Muscle of back (tissue), 13 donors: ENCODE measurements at places on chromosomes 11 and 22.

DNA sequence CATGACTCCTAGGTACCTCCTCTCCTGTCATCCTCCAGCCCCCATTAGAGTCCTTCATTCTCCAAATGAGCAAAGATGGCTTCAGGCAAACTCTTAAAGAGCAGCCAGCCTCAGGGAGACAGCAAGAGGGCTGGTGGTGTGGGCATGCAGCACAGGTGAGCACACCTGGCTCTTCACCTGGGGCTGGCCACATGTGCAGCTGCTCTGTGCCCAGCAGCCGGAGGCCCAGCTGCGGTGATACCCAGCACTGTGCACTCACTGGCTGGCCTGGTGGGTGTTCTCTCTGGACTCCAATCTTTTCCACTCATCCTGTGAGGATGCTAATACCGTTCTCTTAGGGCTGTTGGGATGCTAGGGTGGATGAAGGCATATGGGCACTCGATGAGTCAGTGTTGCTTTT is 106.1 kb upstream of the PARVA start:
- no peak for DNase-seq

- DNase-seq: no peak
Measured at GRCh38 chr11:70319396-70320076, 49.0 kb downstream of the PPFIA1 start.

DNA sequence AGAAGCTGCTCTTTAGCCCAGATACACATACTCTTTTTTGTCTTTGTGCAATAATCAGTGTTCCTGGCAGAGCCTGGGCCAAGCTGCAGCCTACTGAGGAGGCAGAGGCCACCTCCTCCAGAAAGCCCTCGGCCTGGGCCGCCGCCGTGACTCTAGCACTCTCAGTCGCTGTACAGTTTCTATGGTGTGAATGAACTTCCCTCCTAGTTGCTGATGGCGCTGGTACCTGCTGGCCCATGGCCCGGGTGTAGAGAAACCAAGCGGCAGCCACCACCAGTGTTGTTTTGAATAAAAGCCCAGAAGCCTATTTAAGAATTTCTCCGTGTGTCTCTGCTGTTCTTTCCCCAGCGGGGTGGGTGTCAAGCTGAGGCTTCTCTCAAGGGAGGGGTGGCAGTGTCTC is 118.9 kb downstream of the CACNA1I start:
- DNase-seq: no peak

- DNase-seq: peak; percentile 82
Measured at GRCh38 chr11:131674051-131674755, 303.8 kb downstream of the NTM start.

DNA sequence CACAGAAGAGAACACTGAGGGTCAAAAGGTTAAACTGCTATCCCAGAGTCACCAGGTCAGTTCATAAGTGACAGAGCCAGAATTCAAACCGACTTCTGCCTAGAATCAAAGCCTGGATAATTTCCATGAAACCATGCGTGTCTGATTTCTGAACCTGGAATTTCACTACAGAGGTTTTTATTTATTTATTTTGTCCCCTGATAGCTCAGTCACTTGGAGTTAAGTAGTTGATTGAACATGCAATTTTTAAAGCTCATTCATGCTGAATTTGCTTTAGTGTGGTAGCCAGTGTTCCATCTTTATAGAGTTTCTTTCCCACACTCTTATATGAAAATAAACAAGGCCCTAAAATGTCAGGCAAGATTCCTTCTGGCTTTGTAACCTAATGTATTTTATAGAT is 93.2 kb downstream of the NAV2 start:
- no peak for DNase-seq

DNA sequence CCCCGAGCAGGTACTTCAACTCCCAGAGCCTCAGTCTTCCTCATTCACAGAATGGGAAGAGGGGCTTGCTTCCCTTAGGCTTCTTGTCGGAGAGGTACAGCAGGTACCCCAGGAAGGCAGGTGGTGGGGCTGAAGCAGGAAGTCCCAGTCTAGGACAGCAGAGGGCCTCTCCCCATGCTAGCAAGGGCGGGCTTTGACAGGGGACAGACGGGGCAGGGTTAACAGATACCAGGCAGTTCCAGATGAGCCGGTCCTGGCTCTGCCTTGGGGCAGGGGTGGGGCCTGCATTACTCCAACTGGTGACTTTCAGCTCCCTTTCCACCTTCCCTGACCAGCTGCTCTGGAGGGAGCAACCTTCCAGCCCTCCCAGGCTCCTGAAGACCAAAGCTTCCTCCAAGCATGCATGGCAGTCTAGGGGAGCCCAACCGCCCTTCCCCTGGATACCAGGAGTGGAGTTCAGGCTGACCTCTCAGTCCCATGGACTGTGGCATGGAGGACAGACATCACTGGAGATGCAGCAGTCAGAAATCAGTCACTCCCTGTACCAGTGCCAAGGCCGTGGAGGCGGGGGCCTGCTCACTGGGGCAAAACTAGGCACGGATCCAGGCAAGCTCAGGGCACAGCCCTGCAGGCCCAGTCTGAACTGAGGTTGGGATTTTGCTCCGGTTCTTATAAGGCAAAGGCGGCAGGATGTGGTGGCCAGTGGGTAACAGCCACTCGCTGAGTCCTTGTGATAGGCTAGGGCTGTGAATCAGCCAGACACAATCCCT is 60.5 kb downstream of the NAT10 start:
- no peak for DNase-seq

DNA sequence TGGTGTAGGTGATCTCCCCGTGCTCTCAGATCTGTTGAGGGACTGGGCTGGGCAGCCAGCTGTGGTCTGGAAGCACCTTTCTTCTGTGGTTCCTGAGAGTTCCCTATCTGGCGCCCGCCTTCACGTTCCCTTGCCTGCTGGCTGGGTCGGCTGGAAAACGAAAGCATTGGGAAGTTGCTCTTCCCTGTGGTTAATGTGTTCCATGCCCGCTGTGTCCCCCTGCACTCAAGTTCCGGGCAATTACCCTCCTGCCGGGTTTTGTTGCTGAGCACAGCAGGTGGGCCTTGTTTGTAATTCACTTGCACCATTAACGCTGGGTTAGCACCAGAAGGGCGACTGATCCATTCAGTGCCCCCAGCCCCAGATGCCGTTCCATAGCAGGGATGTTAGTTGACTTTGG is 134.1 kb downstream of the GRIK4 start:
- no peak for DNase-seq

DNA sequence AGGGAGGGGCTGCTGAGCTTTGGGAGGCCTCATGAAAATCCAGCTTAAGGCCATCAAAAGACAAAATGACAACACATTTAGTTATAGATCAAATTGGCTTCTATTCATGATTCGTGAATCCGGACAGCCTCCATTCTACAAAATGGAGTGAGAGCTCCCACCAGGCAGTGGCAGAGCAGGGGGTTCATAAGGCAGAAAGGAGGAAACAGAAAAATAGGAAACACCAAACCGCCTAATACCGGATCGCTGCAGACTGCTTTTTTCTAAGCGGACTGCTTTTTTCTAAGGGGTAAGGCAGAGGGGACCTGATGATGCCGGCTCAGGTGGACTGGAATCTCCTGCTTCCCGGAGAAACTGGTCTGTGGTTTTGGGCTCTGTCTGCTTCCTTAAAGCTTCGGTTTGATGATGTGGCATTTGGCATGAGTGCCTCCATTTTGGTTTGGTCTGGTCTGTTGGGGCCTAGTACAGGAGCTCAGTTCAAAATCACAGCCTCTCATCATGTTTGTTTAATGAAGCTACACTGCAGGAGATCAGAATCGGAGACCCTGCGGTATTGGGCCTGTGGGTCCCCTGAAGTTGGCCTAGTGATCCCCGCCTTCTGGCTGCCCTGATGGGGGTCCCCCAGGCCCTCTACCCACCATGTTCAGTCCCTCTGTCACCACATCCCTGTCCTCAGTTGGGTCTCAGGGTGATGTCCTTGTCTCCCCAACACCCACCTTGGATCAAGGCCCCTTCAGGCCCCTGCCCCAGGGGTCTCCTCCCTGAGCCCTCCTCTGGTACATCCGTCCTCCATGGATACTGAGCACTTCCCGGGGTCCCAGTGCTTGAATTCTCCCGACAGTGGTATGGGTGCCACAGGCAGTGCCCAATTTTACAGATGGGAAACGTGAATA is 1.2 kb downstream of the ALDH3B1 start:
- DNase-seq: no peak

DNA sequence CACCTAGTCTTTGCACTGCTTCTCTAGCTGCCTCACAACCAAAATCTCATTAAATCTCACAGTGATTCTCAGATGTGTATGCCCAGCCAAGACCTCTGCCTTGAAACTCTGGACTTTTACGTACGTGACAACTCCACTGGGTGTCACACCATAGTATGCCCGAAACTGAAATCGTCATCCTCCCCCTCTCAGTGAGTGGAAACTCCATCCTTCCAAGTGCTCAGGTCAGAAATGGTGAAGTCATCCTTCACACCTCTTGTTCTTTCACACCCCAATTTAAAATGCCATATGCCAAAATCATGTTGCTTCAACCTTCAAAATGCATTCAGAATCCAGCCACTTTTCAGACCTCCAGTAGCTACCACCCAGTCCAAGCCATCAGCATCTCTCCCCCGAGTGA is 42.5 kb downstream of the SFI1 start:
- no peak for DNase-seq

- DNase-seq: no peak
Measured at GRCh38 chr11:75345455-75346160, 5.9 kb downstream of the ARRB1 start.

DNA sequence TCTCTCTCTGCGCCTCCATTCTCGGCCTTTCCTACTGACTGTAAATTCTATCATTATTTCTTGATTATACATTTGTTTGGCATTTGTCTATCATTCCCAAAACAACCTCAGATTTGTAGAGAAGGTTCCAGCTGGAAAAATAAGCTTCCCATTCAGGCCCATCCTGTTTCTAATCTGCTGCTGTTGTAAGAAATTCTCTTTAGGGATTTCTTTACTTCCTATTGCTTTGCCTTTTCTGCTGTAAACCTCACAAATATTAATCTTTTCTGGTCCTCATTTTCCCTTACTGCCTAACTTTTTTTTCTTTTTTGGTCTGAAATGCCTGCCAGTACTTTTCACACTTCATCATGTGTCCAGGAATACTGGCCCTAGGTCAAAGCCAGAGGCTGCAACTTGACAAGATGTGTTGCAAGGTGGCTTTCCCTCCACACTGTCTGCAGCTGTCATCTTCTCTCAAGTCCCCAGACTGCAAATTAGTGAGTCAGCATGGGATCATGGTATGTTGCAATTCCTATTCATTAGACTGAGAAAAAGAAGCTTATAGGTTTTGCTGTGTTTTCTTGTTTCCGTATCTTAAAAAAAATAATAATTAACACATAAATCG is 858.7 kb upstream of the CHORDC1 start:
- peak; percentile 93 for DNase-seq

GRCh38 chr11:78370406-78371172 is 47.0 kb downstream of the GAB2 start:
- DNase-seq: peak; percentile 65

DNA sequence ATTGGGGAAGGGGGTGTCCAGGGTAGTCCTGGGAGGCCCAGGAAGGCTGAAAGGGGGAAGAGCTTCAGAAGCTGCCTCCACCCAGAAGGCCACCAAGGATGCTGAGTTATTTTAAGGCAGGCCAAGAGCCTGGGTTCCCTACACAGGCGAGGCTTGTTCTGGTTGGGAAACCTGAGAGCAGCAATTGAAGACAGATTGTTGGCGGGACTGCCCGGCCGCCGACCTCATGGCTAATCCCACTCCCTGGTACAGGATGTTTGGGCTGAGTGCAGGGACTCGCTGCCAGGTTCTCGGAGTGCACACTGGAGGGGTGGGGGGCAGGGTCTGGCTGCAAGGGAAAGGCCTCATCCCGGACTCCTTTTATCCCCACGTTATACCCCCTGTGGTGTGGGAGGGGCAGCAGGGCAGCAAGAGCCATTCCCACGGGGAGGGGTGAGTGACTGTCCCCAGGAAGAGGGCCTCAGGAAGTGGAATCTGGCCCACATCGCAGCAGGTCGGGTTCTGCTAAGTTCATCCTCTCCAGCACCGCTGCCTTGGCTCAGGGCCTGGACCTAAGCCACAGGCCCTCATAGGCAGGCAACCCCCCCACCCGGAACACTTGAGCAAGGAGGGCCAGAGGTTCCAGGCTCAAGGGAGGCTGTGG is 43.6 kb upstream of the PRR5 start:
- DNase-seq: no peak

DNA sequence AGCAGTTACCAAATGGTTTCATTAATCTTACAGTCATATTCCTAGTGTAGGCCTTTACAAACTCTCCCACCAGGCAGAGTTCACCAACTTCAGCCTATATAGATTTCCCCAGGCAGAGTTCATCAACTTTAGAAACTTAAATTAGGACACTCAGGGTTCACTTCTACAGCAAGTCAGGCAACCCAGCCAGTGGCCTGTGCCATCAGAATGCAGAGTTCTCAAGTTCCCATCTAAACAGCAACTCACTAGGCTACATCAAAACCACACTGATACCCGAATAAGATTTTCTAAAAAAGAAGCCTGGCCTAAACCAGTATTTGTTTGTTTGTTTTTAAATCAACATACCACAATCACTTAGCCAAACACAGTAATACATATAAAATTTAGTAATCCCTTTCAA is 33.7 kb downstream of the PICALM start:
- no peak for DNase-seq

GRCh38 chr11:63553759-63554158 is 9.4 kb downstream of the PLAAT2 start:
- no peak for DNase-seq

DNA sequence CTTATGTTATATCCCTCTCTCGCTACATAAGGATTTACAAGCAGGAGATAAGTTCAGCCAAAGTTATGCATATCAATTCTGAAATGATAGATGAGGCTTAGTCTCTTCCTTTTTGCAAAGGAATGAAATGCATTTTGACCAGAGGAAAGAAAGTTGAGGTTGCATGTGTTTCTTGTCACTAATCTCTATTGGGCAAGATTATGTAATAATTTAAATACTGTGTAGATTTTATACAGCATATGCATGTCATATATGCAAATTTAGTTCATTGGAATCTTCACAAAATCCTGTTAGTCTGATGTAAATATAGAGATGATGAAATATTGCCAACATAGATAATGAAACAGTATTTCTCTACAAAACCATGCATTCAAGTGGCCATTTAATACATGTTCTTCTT is 858.7 kb upstream of the RAG2 start:
- DNase-seq: no peak
